ENCODE measurements at places on chromosomes 2 and 18.

DNA sequence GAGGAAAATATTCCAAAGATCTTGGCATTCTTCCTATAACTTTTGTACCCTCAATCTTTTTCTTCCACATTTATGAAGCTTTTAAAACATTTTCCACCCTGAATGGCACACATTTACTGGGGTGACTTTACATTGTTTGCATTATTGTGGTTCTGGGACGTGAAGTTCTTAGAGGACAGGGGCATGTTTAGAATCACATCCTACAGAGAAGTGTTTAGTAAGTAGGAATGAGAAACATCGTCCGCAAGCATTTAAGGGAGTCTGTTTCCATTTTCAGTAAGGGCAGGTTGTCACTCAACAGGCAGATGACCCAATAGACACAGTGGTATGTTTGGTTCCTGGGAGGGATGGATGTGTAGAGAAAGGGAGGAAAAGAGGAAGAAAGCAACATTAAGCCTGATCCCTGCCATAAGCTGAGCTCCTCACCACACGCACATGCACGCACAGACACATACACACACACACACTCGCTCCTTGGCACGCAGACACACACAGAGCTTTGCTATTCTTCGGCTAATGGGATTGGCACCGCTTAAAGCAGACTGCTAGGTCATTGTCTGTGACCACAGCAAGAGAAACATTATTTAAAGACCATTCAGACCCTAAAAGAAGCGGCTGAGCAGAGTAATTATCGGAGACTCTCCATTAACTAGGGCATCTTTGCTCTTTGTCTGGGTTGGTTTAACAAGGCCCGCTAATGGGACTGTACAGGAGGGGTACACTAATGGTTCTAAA, 14.2 kb upstream of the PLEKHM3 start:
- no peak for DNase-seq

GRCh38 chr2:214169281-214169680, 241.6 kb upstream of the VWC2L start:
- no peak for DNase-seq

GRCh38 chr2:240457223-240458043, 22.0 kb downstream of the GPC1 start:
- DNase-seq = no peak

DNA sequence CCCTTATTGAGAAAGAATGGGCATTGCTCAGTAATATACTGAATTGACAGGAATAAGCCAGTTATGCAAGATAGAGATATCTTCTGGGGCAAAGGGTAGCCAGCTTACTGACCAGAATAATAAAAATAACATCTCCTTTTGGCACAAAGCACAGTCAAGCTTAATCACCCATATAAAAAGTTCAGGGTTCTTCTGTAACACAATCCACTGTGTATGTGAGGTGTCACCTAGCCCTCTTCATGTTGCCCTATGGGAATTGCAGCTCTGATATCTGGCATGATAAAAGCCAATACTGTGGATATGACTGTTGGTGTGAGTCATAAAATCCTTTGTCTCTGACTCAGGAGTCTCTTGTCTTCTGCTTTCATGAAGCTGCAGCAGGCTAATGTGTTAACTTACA, 90.8 kb downstream of the DSEL start:
- DNase-seq = no peak

- DNase-seq = no peak
Measured at GRCh38 chr18:76494231-76495005, 624 bp downstream of the ZNF516 start.

DNA sequence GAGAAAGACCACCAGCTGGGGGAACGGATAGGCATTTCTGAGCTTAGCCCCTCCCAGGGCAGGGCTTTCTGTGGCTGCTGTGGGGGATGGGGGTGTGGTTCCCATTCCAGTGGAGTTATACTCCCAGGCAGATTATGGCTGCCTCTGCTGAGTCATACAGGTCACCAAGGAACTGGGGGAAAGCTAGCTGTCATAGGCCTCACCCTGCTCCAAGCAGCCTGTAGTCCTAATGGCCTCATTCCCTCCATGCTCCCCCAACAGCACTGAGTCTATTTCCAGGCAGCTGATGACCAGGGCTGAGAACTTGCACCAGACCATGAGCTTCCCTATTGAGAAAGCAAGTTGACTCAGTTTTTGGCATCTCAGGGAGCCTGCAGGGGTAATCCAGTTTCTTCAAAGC, 87.1 kb downstream of the GPR39 start:
- DNase-seq = no peak

DNA sequence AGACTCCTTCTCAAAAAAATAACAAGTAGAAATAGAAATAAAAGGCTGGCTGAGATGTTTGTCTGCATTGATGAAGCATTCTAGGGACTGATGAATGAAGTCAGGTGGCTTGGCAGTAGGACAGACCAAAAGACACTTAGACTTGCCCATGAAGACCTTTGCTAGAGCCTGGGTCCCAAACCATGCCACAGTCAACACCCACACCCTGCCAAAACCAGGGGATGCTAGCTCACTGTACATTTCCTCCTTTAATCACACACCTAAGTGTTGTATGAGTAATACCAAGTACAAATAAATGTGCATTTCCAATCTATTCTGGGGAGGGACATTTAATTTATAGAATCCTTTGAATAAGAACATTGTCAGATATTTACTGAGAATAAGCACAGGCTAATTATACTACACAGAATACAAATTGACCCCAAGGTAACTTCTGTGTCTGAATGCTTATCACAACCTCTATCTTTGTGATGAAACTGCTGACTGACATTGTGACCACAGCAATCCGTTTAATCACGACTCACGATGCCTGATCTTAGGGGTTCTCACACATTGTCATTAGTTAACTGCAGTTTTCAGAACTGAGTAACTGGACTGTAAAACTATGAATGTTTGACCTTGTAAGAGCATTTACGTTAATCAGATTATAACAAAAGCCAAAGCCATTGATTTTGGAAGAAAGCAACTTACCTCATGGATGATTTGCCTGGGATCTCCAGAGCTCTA, 10.5 kb upstream of the NOL10 start:
- no peak for DNase-seq

GRCh38 chr2:60053791-60054190, 499.7 kb downstream of the BCL11A start:
- DNase-seq = no peak

- DNase-seq = no peak
Measured at GRCh38 chr2:71907503-71907902, 240.2 kb downstream of the CYP26B1 start.

Measured in cortex of kidney (tissue), 1 donor.